ENCODE measurements at places on chromosomes 13 and 19.
A peak's percentile ranks its signal among the peaks of the same experiment; 100 is the strongest.

DNA sequence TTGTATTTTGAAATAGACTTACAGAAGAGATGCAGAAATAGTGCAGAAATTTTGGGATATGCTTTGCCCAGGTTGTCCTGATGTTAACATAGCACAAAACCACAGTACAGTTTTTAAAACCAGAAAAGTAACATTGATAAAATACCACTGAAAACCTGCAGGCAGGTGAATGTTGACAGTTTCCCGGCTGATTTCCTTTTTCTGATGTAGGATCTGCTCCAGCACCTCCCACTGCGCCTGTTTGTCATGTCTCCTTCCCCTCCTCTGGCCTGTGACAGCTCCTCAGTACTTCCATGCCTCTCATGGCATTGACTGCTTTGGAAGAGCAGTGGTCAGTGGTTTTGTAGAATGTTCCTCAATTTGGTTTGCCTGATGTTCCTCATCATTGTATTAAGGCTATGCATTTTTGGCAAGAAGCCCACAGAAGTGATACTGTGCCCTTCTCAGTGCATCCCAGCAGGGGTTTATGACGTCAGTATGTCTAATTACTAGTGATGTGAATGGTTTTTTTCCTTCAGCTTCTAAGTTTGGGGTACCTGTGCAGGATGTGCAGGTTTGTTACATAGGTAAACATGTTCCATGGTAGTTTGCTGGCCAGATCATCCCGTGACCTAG lies 31.0 kb downstream of the TDRD12 start:
- DNase-seq = no peak
- no peak overlapping the region for H3K4me3 ChIP-seq
- H3K27ac ChIP-seq = no peak overlapping the region
- no peaks in the 10 kb centered on the region for H3K36me3 ChIP-seq
- H3K27me3 ChIP-seq = no peaks in the 10 kb centered on the region
- H3K4me1 ChIP-seq = no peaks in the 10 kb centered on the region

DNA sequence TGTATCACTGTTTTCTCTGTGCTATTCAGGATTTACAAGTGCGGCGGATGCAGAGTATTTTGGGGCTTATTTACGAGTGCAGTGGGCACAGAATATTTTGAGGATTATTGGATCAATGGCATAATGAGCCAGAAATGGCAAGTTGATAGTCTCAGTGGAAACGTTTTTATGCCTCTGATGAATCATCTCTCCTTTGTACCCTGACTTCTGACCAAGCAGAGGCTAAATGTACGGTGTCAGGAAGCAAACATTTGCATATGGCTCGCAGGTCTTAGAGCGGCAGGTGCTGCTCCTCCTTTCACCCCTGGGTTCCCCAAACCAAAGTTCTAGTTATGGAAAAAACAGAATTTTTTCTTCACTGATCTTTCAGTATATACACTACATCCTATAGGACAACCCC lies 94.5 kb downstream of the LIG4 start:
- no peaks in the 10 kb centered on the region for H3K27me3 ChIP-seq
- DNase-seq = no peak
- no peak overlapping the region for H3K27ac ChIP-seq
- H3K4me1 ChIP-seq = no peaks in the 10 kb centered on the region
- H3K4me3 ChIP-seq = no peak overlapping the region

DNA sequence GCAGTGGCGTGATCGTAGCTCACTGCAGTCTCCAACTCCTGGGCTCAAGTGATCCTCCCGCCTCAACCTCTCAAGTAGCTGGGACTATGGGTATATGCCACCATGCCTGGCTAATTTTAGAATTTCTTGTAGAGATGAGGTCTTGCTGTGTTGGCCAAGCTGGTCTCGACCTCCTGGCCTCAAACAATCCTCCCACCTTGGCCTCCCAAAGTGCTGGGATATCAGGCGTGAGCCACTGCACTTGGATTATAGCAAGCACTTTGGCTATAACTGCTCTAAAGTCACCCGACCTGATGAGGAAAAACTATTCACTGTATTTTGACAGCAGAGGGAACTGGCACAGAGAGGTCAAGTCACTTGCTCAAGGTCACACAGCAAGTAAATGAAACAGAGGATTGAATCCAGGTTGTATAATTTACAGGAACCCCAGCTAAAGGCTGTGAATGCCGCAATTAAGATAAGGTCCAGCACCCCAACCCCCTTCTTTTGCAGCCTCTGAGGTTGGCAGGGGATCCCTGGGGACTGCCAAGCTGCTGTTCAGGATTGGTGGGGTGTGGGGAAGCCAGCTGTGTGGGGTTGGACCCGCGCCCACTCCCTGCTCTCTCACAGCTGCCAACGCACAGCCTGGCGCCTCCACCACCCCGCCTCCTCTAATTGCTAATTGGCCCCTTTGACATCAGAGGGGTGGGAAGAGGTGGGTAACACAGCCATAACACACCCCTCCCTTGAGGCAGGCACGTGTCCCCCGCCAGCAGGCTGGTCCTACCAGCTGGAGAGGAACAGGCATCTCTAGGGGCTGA lies 6.0 kb downstream of the TMIGD2 start:
- no peaks in the 10 kb centered on the region for H3K36me3 ChIP-seq
- H3K27me3 ChIP-seq = no peaks in the 10 kb centered on the region
- no peaks in the 10 kb centered on the region for H3K4me1 ChIP-seq
- no peak overlapping the region for H3K27ac ChIP-seq
- no peak for DNase-seq

GRCh38 chr19:40217027-40217810 lies 965 bp downstream of the TTC9B start:
- DNase-seq = no peak
- H3K27ac ChIP-seq = no peak overlapping the region

- H3K27ac ChIP-seq = peak overlapping the region; percentile 77
- no peak overlapping the region for H3K4me3 ChIP-seq
- H3K4me1 ChIP-seq = no peaks in the 10 kb centered on the region
- H3K36me3 ChIP-seq = no peaks in the 10 kb centered on the region
- H3K27me3 ChIP-seq = no peaks in the 10 kb centered on the region
- DNase-seq = no peak
These were observed 21.9 kb downstream of the SMIM24 start for GRCh38 chr19:3458229-3459088.

DNA sequence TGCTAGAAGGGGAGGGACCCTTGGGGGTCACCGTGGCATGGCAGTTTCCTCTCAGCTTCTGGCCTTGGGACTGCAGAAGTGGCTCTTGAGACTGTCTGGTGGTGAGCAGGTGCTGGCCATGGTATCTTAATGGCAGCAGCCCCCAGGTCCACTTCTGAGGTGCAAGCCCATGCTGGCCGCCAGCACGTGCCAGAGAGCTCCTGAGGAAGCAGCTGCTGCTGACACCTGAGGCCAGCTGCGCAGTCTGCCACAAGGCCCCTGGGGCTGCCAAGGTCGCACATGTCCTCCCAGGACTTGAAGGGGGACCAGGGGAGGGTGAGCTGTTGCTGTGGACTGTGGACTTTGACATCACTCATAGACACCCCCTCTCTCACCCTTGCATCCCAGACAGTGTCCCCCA lies 48.0 kb downstream of the NFIX start:
- no peaks in the 10 kb centered on the region for H3K27me3 ChIP-seq
- peaks cover 9% of the 10 kb centered on the region for H3K4me1 ChIP-seq
- DNase-seq = no peak
- H3K36me3 ChIP-seq = no peaks in the 10 kb centered on the region

- no peaks in the 10 kb centered on the region for H3K4me1 ChIP-seq
- no peak overlapping the region for H3K4me3 ChIP-seq
These were observed 696.2 kb upstream of the GPC6 start for GRCh38 chr13:92530364-92530763.

DNA sequence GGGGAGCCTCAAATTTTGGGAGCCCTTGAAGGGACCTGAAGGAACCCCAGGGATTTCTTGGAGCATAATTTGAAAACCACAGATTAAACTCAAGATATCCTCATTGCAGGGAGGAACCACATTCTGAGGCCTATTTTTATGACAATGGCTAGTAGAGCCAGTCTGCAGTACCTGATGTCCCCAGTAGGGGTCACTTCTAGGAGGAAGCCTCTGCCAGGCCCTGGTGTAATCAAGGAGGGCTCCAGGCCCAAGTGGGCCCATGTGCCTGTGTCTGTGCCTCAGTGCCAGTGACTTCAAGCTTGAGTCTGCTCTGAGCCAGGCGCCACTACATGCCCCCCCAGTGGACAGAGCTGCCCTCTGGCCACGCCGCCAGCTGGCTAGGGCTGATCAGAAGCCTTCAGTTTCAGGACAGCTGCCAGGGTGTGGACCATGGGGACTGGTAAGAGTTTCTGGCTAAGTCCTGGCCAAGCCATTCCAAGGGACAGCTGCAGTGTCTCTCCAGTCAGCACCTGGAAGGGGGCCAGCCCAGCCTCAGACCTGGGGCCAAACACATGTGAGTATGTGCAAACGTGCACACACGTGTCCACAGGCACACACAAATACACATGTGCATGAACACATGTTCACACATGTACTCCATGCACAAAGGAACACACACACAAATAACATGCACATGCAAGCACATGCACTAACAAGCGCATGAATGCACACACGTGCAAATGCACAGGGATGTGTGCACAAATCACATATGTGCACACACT lies 20.5 kb upstream of the SLC7A10 start:
- no peak overlapping the region for H3K27ac ChIP-seq
- no peak overlapping the region for H3K4me3 ChIP-seq
- no peaks in the 10 kb centered on the region for H3K27me3 ChIP-seq

- peak overlapping the region; percentile 56 for H3K27ac ChIP-seq
- no peaks in the 10 kb centered on the region for H3K36me3 ChIP-seq
- peaks cover 3% of the 10 kb centered on the region for H3K4me1 ChIP-seq
These were observed 20.4 kb downstream of the LMTK3 start for GRCh38 chr19:48490981-48491792.

DNA sequence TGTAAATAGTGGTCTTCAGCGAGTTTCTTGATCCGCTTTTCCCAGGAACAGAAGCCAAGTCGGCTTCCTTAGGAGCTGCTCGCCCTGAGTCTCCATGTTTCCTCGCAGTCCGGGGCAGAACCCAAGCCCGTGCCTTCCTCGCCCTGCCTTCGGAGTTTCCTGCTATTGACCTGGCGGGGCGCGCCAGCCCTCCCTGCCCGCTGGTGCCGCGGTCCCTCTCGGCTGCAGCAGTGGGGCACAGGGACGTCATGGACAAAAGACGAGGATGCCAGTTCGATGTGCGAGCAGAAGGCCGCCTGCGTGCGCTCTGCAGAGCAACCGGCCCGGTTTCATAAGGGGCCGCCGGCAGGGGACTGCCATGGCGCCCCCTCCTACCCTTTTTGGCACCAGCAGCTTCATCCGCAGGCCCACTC lies 156.6 kb downstream of the TM9SF2 start:
- DNase-seq = no peak
- H3K4me3 ChIP-seq = peak overlapping the region; percentile 60
- H3K36me3 ChIP-seq = no peaks in the 10 kb centered on the region
- H3K27me3 ChIP-seq = no peaks in the 10 kb centered on the region

DNA sequence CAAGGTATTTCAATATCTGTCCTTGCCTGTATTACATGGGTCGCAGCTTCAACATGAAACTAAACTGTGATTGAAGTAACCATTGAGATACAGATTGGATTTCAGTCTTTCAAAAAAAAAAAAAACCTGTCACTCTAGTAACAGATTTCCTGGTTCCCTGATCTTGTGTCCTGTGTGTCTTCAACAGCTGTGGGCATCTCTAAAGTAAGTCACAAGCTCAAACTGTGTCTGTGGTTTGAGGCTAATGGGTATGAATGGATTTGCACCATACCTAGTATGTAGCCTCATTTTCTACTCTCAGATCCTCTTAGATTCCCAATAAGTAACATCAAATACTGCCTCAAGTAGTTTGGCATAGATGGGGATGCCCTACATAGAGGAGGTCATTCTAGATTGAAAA lies 300.1 kb downstream of the COG6 start:
- H3K36me3 ChIP-seq = no peaks in the 10 kb centered on the region
- H3K27ac ChIP-seq = no peak overlapping the region

- H3K27ac ChIP-seq = no peak overlapping the region
- no peak overlapping the region for H3K4me3 ChIP-seq
- H3K27me3 ChIP-seq = no peaks in the 10 kb centered on the region
These were observed 36.0 kb upstream of the PABPC3 start for GRCh38 chr13:25059958-25060357.

DNA sequence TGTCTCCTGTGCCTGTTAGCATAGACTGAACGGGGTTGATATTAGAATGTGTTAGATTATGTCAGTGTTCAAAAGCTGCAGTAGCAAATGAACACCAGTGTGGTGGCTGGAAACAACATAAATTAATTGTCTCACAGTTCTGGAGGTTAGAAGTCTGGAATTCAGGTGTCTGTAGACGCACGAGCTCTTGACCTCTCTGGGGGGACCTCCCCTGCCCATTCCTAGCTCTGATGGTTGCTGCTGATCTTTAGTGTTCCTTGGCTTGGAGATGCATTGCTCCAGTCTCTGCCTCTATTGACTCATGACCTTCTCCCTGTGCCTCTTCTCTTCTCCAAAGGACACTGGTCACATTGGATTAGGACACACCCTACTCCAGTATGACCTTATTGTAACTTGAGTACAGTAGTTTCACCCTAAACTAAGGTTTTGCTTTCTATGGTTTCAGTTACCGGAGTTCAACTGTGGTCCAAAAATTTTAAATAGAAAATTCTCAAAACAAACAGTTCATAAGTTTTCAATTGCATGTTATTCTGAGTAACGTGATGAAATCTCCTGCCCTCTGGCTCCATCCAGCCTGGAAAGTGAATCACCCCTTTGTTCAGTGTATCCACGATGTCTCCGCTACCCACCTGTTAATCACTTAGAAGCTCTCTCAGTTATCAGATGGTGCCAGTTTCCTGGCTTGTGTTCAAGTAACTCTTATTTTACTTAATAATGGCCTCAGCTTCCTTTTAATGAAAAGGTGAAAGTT lies 273.2 kb downstream of the MYO16 start:
- no peak for DNase-seq
- H3K27me3 ChIP-seq = no peaks in the 10 kb centered on the region
- no peak overlapping the region for H3K27ac ChIP-seq
- no peak overlapping the region for H3K4me3 ChIP-seq

- no peak overlapping the region for H3K27ac ChIP-seq
- no peaks in the 10 kb centered on the region for H3K36me3 ChIP-seq
- H3K4me1 ChIP-seq = no peaks in the 10 kb centered on the region
- no peak overlapping the region for H3K4me3 ChIP-seq
- no peak for DNase-seq
These were observed 36.7 kb upstream of the C13orf46 start for GRCh38 chr13:114010401-114011101.

DNA sequence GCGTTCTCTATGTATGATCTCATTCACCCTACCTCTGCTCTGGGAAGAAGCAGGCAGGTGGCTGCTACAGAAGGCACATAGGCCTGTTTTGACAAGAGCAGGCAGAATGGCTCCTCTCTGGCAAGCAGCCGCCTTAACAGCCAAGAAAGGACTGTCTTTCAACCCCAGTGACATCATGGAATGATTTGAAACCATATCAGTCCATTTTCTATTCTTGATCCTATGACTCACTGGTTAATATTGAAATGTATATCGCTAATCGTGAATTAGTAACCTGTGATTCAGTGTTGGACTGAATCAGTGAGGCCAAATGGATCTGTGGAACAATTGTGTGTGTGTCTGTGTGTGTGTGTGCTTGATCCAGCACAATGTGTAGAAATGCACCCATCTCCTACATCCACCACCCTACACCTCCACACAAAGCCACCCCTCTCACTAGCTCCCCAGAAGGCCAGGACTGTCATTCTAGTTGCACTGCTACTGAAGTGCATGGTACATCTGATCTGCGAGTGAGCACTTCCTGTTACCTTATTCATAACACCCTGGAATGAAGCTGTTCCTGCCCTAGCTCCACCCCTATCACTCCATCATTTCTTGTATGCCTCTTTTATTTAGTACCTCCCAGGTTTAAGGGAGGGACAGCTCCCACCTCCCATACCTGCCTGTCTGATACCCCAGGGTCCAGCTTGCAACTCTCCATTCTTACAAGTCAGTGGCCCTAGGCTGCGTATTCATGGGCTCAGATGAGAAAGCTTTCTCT lies 460.0 kb downstream of the FOXO1 start:
- H3K4me1 ChIP-seq = no peaks in the 10 kb centered on the region
- peak overlapping the region; percentile 82 for H3K27ac ChIP-seq
- no peak overlapping the region for H3K4me3 ChIP-seq
- H3K27me3 ChIP-seq = no peaks in the 10 kb centered on the region
- no peaks in the 10 kb centered on the region for H3K36me3 ChIP-seq

Measured in breast epithelium (tissue), 4 donors.